Activated CD8-positive, alpha-beta memory T cell treated with anti-CD3 and anti-CD28 coated beads, Interleukin-2, amount 10 ng/mL, durations not matched to agents 7 days and 5 days (primary cell): ENCODE measurements at places on chromosomes 6 and 20. TPM values are rescaled to one million over a fixed set of nuclear protein-coding genes. Genes with fewer than 3 reads are reported as not detected.

DNA sequence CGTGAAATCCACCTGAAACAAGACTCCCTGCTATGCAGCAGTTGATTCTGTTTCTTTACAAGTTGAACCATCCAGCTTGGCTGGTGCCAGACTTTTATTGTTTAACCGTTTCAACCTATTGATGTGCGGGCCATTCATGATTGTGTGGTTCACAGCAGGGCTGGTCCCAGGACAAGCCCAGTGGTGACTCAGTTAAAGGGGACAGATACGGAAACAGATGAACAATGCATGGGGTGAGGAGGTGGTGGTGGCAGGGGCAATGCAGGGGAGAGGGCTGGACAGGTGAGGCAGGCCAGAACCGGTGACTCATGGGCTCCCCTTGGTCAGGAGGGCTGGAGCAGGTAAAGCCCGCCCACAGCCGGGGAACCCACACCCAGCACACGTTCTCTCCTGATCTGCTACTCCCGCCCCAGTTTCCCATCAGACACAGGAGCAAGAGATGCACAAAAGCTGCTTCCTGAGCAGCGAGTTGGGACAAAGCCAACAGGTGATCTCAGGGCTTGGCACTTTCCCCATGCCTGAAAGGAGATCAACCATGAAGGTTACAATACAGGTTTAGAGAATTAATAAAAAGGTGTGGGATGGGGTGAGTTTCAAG is 232.2 kb downstream of the LY86 start:
- H3K27ac ChIP-seq = no peak overlapping the region
- DNase-seq = no peak
- peaks cover 36% of the 10 kb centered on the region for H3K27me3 ChIP-seq
- H3K36me3 ChIP-seq = no peaks in the 10 kb centered on the region
- no peak overlapping the region for H3K4me3 ChIP-seq

DNA sequence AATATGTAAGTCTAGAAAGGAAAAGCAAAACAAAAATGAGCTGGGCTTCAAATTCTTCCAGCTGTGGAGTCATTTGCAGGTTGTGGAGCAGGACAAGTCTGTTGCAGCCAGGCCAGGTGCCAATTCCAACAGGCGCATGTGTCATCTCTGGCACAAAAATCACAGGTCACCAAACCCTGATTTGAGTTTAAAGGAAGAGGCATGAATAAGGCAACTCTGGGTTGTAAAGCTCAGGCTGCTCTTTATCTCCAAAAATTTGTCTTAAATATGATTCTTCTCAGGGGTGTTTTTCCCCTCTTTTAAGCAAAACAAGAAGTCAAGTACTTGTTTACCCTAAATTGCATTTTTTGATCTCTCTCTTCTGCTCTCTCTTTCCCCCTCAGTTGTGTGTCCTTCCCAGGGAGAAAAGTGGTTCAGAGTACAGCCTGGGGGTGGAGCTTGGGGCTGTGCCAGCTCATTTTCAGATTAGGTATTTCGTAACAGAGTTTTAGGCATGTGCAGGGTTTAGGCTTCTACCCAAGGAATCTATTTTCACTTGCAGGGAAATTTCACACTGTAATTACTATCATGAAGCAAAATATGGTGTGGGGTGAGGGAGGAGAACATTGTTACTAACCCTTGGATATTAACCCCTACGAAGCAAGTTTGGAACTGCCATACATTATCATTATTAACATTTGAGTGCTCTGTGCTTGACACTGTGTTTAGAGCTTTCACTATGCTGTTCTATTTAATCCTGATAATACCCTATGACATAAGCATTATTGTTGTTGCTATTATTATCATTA is 8.3 kb upstream of the NCOA3 start:
- peak; percentile 79 for DNase-seq
- peak overlapping the region; percentile 84 for H3K27ac ChIP-seq
- H3K4me3 ChIP-seq = peak overlapping the region; percentile 41
- H3K27me3 ChIP-seq = no peaks in the 10 kb centered on the region

DNA sequence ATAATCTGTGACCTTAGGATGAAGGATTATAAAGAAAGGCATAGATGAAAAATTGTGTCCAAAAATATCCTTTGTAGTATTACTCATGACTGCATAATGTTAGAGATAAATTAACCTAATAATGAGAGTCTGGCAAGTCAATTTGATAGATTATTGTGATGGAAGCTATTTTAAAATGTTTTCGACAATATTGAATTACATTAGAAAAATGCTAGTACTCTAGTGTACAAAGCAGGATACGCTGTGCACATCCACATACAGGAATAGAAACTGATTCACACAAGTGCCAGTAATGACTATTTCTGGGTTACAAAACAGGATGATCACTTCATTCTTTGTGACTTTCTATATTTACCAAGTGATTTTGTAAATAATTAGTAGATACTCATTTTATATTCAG is 3.3 kb downstream of the SLC17A2 start:
- no peak for DNase-seq
- H3K27me3 ChIP-seq = no peaks in the 10 kb centered on the region
- H3K27ac ChIP-seq = no peak overlapping the region
- H3K4me1 ChIP-seq = peaks cover 2% of the 10 kb centered on the region
- H3K36me3 ChIP-seq = no peaks in the 10 kb centered on the region
- no peak overlapping the region for H3K4me3 ChIP-seq

- peaks cover 9% of the 10 kb centered on the region for H3K27me3 ChIP-seq
- peak overlapping the region; percentile 81 for H3K27ac ChIP-seq
- peaks cover 3% of the 10 kb centered on the region for H3K36me3 ChIP-seq
- H3K4me3 ChIP-seq = peak overlapping the region; percentile 83
- H3K4me1 ChIP-seq = peaks cover 42% of the 10 kb centered on the region
These were observed 25.0 kb upstream of the ABT1 start for GRCh38 chr6:26571592-26572296.

GRCh38 chr6:33000055-33000454 is 9.3 kb downstream of the HLA-DOA start:
- peak; percentile 64 for DNase-seq
- H3K4me3 ChIP-seq = no peak overlapping the region
- peaks cover 41% of the 10 kb centered on the region for H3K27me3 ChIP-seq

GRCh38 chr6:123804787-123805540 is 1.3 kb downstream of the NKAIN2 start:
- peaks cover 11% of the 10 kb centered on the region for H3K4me1 ChIP-seq
- no peak for DNase-seq
- no peaks in the 10 kb centered on the region for H3K36me3 ChIP-seq
- H3K4me3 ChIP-seq = no peak overlapping the region
- peaks cover 44% of the 10 kb centered on the region for H3K27me3 ChIP-seq

TXLNB gene
- total RNA-seq = 0.23 TPM

ANKEF1 gene
- total RNA-seq = 7.3 TPM

DLK2 gene
- not detected for total RNA-seq
